ENCODE measurements at places on chromosomes 2 and 18. TPM values are rescaled to one million over a fixed set of nuclear protein-coding genes. Genes with fewer than 3 reads are reported as not detected.

DNA sequence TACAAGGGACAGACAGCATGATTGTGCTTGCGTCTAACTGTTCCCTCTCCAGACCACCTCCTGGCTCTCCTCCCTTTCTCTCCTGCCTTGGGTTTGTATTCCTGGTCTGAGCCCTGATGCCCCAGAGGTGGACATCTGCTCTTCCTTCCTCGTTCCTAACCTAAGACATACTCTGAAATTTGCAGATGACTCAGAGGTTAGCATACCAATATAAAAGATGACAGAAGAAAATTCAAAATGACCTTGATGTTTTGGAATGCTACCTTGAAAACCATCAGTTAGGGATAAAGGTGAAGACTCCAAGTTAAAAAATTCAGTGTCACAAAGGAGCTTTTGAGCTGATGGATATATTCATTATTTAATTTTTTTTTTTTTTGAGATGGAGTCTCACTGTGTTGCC is 12.9 kb downstream of the SMYD1 start:
- no peak for DNase-seq

DNA sequence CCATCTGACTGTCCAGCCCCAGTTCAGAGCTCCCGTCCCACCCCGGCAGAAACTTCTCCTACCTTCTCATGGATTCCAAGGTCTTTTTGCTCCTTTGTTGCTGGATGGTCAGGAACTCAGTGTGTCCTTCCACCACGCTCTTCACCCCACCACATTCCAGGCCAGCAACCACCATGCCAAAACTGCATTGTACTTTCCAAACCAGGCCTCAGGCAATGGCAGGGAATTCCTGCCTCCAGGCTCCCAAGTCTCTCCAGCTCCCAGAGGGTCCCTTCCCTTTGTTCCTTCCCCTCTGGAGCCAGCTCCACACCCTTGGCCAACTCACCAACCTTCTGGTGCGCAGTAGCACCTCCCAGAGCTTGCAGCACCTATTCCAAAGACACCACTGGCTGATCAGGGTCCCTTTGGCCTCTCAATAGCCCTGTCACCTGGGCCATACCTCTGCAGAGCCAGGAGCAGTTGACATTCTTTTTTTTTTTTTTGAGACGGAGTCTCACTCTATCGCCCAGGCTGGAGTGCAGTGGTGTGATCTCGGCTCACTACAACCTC is 8.1 kb downstream of the CHMP1B start:
- no peak for DNase-seq

DNA sequence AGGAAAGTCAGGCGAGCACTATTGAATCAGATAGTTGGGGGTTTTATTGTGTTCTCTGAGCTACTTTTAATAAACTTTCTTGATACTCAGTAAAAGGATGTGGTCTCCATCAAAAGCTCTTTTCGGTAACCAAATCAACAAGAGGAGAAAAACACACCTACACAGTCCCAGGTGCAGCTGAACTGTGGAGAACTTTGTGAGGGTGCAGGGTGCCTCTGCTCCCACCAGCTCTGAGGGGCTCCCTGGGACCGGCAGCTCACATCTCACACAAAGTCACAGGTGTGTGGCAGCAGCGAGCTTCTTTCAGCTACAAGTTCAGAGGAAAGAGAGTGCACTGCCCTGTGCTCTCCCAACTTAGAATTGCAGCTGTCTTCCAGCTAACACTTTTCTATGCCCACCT is 650.4 kb downstream of the RNF144A start:
- no peak for DNase-seq

Gene NDC80
- total RNA-seq: 0.57 TPM

Gene DNPEP
- 47.2 TPM for total RNA-seq

Gene GKN1
- total RNA-seq: not detected

Gene EFR3B
- 8.9 TPM for total RNA-seq

Gene DTNB
- total RNA-seq: 5.7 TPM

GRCh38 chr2:47617523-47618271 is 165.2 kb upstream of the MSH6 start:
- peak; percentile 60 for DNase-seq

GRCh38 chr18:63444580-63444979 is 22.3 kb upstream of the VPS4B start:
- DNase-seq: no peak

Gene RAB6C
- total RNA-seq: not detected

Gene CTAGE1
- 0.13 TPM for total RNA-seq

Gene KCNS3
- total RNA-seq: 3.7 TPM

Gene CRYGD
- total RNA-seq: not detected

GRCh38 chr2:176585791-176586190 is 316.5 kb downstream of the MTX2 start:
- no peak for DNase-seq

Gene MARCHF4
- not detected for total RNA-seq

DNA sequence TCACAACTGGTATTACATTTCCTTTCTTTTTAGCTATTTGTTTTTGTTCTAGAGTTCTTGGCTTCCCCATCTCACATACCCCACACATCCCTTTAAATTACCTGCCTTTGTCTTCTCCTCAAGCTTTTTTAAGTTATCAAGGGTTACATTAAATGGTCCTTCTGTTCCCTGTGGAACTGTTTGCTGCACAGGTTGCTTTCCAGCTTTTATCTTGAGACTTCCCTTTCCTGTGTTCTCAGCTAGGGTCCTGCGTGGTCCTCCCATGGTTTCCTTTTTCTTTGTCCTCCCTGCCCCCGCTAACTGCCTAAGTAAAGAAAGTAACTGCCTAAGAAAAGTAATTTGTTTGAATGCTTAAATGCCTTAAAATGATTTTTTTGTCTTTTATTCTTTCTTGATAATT is 66.8 kb downstream of the EPB41L5 start:
- DNase-seq: no peak
